ENCODE measurements at places on chromosomes 7 and 10.

DNA sequence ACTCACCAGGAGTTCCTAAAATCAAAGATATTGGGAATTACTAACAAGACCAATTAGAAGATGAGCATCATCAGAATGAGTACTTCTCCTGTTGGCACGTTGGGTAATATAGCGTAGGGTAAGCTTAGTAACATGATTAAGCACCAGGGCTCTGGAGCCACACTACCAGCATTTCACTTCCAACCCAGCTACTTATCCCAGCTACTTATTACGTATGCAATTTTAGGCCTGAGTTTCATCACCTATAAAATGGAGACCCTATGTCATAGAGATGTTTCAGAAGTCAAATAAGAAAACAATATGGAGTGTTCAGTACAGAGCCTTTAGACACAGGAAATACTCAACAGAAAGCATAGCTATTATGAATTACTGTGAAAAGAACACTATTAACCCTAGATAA, 19.0 kb downstream of the GDI2 start:
- DNase-seq = no peak

GRCh38 chr10:6558272-6558671, 21.8 kb downstream of the PRKCQ start:
- no peak for DNase-seq

DNA sequence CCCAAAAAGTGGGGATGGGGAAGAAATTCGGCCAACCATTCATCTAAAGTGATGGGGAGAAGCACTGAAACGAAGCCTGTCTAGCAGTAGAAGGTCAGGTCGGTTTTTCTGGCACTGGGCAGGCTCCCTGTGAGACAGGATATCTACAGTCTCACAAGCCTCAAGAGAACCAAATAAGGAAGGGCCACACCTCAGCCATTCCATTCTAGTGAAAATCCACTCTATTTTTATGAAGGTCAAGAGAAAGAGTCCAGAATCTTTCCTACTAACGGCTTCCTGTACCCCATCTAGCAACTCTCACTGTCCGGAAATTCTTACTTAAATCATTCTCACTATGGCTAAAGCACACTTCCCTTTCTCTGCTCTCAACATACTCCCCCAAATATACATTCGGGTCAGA, 267.1 kb downstream of the PRPF18 start:
- DNase-seq = no peak

GRCh38 chr7:148699782-148700629, 1.3 kb downstream of the CUL1 start:
- no peak for DNase-seq

DNA sequence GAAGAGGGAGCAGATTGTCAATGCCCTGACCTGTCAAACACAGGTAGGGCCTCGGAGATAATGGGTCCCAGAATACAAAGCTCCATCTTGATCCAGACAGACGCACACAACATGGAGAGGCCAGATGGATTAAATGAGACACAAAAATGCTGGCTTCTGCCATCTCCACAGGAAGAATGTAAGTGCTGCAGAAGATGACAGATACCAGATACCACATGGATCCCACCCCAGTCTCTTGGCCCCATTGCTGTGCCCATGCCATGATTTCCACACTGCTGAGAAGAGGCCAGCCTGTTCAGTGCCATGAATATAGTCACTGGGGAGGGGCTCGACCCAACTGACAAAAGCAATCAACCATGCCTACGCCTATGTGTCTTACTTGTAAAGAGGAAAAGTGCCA, 487.9 kb downstream of the PARD3 start:
- DNase-seq = no peak

GRCh38 chr10:68489919-68490318, 18.1 kb upstream of the DNA2 start:
- DNase-seq = no peak

GRCh38 chr10:121237718-121238117, 360.5 kb downstream of the FGFR2 start:
- DNase-seq = no peak

GRCh38 chr10:43395571-43396060, 13.4 kb downstream of the HNRNPF start:
- DNase-seq = no peak

DNA sequence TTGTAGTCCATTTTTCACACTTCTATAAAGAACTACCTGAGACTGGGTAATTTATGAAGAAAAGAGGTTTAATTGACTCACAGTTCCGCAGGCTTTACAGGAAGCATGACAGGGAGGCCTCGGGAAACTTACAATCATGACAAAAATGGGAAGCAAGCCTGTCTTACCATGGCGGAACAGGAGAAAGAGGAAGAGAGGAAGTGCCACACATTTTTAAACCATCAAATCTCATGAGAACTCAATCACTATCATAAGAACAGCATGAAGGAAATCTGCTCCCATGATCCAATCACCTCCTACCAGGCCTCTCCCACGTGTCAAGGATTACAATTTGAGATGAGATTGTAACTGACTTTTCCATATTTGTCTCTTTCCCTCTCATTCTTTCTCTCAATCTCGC, 9.3 kb upstream of the PNPLA8 start:
- no peak for DNase-seq

GRCh38 chr10:123997486-123998196, 95.8 kb downstream of the CHST15 start:
- DNase-seq = no peak

DNA sequence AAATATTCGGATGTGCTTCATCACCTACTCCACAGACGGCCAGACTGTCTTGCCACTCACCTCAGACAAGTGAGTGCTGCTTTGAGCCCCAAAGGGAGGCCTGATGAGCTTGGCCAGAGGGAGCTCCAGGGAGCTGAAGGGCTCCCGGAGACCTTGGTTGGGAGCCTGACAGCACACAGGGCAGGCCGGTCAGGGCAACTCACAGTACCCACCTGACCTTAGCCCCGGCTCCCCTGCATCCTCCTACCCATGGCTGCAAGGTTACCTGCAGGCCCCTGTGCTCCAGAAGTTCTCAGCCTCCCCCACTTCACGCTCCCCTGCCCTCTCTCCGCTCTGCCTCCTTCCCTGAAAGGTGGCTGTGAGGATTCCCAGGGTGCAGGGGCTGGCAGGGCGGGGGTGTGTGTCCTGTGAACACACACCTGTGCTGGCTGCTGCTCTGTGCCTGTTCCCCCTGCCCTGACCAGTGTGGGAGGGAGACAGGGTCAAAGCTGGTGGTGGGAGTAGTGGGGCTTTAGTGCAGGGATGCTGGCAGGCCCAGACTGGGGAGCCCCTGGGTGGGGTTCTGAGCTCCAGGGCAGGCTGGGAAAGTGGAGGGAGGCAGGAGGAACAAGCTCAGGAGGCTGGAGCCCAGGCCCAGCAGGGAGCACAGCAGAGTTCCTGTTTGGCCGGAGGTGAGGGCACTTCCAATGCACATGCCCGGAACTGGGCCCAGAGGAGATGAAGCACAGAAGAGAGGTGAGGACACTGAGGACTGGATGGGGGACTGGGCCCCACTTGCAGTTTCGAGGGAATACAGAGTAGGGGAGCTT, 7.2 kb downstream of the ANTXRL start:
- no peak for DNase-seq

DNA sequence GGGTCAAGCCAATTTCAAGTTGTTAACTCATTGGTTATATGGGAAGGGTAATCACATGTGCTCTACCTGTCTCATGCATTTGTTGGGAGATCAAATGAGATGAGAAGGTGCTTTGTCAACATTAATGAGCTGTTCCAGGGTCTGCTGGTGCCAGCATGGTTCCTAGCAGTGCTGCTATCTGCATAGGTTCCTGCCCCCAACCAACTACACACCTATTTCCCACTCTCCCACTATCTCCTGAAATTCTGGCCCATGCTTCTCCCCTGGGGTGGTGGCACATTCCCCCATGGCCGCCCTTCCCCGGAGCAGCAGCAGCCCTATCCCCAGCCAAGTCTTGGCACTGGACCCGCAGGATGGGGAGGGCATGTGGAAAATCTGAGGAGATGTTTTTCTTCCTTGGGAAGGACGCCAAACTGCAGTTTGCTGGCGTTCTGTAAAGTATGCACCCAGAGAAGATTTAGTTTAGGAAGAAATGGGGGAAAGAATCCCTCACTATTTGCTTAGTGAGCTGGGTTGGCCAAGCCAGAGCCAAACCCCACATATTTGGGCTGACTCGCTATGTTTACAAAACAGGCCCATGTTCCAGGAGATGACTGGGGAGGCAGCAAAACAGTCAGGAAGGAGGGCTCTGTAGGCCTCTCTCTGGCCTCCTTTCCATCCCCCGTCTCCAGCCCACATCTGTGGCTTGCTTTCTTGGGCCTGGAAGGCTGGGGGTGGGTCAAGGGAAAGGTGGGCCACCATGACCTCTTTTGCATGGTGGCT, 42.5 kb downstream of the PPP1R3C start:
- DNase-seq = peak; percentile 13

DNA sequence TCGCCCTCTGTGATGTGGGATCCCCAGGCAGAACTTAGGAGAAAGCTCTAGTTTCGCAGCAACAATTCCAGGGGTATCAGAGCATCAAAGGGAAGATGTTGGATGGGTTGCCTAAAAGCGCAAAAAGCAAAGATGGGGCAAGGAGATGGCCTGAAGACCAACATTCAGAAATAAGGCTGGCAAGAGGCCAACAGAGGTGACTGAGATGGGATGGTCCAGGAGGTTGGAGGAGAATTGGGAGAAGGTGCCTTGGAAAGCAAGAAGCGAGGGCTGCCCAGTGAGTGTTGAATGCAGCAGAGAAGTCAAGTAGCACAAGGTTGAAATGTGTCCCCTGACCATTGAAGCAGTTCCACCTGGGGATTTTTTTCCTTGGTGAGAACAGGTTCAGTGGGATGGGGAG, 38.4 kb upstream of the TMEM273 start:
- no peak for DNase-seq

DNA sequence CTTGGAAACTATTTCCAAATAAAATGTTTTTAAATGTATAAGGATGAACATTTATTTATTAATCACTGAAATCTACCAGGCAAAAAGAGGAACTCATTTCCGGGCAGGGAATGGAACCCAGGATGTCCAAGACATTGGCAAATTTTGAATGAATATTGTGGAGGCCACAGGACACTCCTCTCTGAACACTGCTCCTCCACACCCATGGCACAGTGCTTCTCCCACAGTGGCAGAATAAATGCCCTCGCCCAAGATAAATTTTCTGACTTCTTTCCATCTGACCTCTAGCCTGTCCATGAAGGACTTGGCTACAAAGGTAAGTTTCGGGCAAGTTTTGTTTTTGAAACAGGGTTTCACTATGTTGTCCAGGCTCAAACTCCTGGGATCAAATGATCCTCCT, 39.0 kb downstream of the HIPK2 start:
- no peak for DNase-seq

DNA sequence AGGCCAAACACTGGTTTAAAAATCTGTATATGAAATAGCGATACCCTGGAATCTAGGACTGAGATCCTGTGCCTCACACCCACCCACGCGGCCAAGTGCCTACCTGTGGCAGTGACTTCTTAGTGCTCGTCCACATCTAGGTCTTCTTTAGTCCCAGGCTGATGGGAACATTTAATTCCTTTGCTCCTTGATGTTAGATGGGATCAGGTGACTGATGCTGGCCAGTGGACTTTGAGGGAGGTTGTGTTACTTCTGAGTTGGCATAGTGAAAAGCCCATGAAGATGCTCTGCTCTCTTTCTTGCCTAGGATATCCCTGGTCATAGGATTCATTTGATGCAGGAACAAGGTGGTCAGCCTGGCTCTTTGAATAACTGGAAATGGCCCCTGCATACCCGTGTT, 59.2 kb downstream of the BMPR1A start:
- DNase-seq = no peak

DNA sequence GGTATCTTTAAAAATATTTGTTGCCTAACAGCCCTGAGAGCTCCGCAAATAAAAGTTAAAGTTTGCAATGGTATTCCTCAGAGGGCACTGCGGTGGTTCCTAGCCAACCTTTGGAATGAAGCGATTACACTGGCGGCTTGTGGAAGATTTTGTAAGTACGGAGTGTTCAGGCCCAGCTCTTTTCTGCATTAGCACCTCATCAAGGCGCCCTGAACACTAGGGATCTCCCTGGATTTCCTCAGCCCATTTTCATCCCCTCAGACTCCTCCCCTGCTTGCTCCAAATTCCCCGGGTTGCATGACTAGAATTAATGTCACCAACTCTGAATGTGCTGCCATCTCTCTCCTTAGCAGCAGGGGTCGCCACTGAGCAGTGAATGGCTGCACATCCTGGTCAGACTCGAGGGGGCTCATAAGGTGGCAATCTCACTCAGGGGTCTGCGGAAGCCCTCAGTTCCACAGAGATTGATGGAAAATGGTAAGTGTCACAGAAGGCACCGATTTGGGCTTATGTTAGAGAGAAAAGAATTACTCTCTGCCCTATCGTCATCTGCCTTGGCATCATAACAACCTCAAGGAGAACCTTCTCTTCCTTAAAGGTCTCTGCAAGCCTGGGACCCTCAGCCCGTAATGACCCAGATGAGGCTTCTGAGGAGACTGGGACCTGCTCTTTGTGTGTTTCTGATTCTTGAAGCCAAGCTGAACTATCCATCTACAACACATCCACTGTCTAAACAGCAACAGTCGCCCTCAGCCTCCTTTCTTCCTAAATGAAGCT, 262.8 kb upstream of the AOAH start:
- peak; percentile 66 for DNase-seq

DNA sequence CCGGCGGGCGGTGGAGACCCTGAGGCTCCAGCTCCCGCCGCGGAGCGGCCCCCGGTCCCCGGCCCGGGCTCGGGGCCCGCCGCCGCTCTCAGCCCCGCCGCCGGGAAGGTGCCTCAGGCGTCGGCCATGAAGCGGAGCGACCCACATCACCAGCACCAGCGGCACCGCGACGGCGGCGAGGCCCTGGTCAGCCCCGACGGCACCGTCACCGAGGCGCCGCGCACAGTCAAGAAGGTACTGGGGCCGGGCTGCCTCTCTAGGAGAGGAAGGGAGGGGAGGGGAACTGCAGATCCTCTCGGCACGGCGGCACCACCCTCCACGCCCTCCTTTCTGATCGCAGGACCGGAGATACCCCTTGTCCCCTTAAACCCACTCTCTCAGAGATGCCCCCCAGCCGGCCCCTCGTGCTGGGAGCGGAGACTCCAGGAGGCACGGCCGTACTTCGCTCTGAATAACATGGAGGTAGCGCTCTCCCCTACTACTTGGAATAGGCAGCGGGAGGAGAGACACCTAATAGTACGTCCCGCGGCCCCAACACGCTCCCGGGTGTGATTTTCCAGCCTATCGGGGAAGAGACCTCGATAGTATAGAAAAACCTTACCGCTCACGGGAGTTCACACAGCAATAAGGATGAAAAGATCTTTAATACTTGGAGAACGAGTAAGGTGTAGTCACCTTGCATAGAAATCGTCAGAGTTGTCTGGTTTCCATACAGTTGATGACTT, 538 bp downstream of the AHCYL2 start:
- no peak for DNase-seq

DNA sequence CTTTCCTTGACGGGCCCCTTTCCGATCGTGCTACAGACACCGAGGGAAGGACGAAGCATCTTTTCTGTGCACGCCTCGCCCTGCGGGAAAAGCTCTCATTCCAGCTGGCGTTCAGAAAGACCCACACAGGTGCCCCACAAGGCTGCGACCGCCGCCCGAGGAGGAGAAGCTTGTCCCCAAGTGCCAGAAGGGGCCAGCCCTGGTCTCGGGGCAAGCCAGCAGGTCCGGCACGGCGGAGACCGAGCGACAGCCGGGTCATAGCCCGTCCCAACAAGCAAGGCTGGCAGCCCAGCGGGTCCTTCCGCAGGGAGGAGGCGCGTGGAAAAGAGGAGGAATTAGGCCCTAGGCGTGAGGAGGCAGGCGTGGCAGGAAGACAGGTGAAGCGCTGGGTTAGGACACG, 62.7 kb downstream of the TNRC18 start:
- DNase-seq = no peak
